ENCODE measurements at places on chromosomes 3 and 15.

DNA sequence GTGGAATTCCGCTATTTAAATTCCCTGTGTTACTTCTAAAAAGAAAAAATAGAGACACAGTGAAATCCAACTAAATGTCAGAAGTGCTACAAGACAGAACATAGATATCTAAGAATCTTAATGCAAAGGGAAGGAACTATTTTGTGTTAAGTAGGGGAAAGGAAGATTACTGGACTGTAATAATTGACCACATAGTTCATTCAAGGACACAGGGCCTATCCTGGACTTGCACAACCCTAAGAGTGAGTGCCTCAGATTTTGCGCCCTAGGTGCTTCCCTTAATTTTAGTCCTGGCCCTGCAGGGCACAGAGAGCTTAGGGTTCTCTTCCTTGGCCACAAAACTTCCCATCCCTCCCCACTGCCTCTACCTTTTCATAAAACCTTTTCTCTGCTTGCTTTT is 3.5 kb upstream of the IL20RB start:
- DNase-seq: no peak

DNA sequence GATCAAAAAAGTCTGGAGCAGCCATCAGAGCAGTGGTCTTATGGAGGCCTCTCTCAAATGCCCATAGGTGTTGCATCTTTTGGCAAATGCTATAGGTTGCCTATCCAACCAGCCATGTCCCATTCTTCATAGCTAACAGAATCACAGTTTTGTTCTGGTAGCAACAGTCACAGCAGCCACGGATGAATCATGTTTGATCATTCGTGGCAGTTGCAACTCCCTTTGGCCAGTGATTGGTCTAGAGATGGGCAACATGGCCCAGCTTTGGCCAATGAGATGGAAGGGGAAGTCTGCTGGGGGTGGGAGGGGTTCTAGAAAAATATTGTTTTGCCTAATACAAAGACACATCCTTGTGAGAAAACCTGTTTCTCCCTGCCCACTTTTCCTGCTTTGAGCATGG is 50.3 kb upstream of the PPP2R3A start:
- no peak for DNase-seq

DNA sequence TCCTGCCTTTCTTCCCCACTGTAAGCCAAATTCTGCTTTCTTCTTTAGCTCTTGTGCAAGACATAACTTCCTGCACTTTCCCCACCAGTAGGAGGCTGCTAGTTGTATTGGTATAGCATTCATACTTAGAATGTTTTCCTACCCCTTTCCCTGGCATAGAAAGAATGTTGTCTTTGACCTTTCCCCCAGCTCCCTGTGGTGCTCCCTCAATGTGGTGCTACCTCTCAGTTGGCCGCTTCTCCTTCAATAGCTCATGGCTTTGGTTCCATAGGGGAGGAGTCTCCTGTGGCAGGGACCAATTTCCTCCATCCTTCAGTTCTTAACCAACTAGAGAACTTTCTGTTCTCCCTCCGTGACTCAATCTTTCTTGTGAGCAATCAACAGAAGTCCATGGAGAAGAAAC is 67.5 kb upstream of the AKAP13 start:
- DNase-seq: no peak

- DNase-seq: peak; percentile 30
Observed at GRCh38 chr3:129934234-129935123, 40.0 kb upstream of the TRH start.

GRCh38 chr3:14145670-14146380 is 21.0 kb downstream of the TMEM43 start:
- DNase-seq: no peak

DNA sequence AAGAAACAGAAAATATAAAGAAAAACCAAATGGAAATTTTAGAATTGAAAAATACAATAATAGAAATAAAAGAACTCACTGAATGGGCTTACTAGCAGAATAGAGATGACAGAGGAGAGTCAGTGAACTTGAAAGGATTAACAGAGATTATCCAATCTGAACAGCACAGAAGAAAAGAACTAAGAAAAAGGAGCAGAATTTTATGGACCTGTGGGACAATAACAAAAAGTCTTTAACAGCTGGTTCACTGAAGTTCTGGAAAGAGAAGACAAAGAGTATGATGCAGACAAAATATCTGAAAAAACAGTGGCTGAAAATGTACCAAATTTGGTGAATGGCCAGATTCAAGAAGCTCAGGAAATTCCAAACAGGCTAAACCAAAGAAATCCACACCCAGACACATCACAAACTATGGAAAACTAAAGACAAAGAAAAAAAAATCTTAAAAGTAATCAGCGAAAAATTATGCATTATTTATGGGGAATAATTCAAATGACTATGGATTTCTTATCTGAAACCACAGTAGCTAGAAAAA is 9.7 kb upstream of the GNB5 start:
- DNase-seq: no peak

- DNase-seq: no peak
Observed at GRCh38 chr3:129599607-129600006, 6.9 kb downstream of the PLXND1 start.

DNA sequence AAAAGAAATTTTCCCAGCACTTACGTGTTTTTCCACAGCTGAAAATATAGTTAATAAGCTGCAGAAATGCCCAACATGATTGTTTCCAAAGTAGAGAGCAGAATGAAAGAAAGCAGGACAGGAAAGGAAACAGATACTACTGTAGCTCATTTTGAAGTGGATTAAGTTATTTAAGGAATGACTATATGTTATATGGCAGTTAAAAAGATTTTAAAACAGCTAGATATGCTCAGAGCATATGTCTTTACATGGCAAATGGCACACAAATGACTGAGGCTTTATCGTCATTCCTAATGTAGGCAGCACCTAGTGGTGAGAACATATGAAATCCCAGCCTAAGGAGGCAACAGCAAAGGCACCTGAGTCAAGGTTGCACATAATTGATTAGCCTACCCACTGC is 106.6 kb upstream of the SEMA6D start:
- no peak for DNase-seq

GRCh38 chr3:114056130-114057010 is at the start of the genes CCDC191 and QTRT2:
CCDC191 (minus strand) TSS chr3:114056526; CDS start chr3:114056466, 60 bp downstream.
QTRT2 (plus strand) TSS chr3:114056737; CDS start chr3:114065258, 8,521 bp downstream.
- peak; percentile 99 for DNase-seq

DNA sequence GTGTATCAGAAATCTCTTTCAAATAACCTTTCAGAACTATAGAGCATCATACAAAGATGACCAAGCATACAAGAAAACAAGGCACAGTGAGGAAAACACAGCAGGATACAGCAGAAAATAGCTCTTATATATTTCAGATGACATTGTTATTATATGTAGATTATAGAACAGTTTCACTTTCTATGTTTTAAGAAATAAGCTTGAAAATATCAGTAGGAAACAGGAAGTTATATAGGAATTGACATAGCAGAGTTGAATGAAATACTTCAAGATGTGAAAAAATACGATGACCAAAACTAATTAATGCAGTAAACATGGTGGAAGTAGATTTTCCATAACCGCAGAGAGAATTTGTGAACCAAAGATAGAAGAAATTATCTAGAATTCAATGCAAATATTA is 75.2 kb downstream of the LYSMD4 start:
- no peak for DNase-seq

DNA sequence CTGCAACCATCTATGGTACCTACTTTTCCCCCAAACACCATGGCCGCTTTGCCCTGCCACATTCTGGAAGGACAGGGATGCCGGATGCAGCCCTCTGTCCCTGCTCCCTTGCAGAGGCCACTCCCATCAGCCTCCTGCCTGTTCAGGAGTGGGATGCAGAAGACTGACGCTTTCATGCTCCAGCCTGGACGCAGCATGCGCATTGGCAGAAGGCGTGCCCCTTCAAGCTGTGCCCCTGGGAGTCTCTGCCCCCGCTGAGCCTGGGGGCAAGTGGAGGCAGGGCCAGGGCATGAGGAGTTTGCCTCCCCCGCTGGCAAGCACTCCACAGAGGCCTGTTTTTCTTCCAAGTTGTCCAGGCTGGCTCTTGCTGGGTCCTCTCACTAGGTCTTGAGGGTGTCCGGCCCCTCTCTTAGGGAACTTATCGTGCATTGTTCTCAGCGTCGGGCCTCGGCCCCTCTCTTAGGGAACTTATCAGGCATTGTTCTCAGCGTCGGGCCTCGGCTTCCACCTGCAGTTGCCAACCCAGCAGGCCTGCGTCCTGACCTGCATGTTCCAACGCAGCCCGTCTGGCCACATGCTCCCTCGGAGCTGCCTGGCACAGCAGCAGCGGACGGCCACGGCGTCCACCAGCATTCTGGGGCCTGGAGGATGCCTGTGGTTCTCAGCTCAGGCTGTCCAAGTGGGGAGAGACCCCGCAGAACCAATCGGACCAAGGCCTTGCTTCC is 14.6 kb upstream of the SNRPA1 start:
- no peak for DNase-seq

DNA sequence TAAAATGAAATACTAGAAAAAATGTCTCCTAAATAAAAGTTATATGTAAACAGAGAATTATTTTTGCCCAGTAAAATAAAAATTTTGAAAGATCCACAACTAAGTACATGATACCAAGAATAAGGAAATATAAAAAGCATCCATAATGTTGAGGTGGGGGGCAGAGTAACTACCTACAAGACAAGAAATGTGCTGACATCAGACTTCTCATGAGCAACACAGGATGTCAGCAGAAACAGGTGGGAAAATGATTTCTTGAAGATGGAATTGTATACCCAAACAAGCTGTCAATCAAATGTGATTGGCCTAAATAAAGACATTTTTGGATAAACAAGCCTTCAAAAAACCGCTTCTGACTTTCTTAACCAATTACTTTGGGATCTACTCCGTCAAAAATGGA is 143.9 kb upstream of the LIPC start:
- no peak for DNase-seq

GRCh38 chr3:163438760-163439159 is 1639.5 kb downstream of the SI start:
- no peak for DNase-seq

- no peak for DNase-seq
Observed at GRCh38 chr3:99856437-99857220, 39.0 kb downstream of the CMSS1 start.

- DNase-seq: no peak
Observed at GRCh38 chr3:195352895-195353488, 82.0 kb upstream of the XXYLT1 start.

DNA sequence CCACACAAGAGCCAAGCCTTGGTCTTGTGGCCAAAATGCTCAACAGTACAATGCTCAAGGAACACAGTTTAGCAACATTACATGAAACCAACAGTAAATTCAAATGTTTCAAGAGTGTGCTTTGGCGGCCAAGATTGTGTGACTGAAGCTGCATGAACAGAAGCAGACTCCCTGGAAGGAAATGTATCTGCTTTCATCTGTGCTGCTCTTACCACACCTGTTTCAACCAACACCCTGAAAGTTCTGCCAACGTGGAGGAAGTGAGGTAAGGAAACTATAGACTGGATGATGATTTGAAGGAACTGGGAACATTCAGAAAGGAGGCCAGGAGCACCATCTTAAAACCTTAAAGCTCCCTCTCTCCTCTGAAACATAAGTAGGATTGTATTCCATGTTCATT is 55.7 kb downstream of the MB21D2 start:
- no peak for DNase-seq

DNA sequence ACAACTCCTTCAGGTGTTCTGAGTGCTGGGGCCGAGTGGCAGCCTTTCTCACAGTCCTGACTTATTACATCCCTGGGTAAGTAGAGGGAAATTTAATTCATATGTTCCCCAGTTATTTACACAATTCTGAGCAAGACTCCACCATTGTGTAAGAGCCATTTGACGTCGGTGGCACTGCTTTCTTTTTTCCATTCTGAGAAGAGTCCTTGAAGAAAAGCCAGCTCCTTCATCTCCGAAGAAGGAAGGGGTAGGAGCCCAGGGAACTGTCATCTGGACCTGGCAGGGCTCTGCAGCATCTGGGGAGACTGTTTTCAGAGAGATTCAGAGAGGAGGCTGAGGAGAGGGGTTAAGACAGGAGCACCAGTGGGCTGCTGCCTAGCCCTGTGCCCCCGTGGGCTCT is 22.6 kb upstream of the MASP1 start:
- DNase-seq: no peak

- DNase-seq: no peak
Observed at GRCh38 chr3:72490688-72491435, 357.4 kb downstream of the SHQ1 start.

DNA sequence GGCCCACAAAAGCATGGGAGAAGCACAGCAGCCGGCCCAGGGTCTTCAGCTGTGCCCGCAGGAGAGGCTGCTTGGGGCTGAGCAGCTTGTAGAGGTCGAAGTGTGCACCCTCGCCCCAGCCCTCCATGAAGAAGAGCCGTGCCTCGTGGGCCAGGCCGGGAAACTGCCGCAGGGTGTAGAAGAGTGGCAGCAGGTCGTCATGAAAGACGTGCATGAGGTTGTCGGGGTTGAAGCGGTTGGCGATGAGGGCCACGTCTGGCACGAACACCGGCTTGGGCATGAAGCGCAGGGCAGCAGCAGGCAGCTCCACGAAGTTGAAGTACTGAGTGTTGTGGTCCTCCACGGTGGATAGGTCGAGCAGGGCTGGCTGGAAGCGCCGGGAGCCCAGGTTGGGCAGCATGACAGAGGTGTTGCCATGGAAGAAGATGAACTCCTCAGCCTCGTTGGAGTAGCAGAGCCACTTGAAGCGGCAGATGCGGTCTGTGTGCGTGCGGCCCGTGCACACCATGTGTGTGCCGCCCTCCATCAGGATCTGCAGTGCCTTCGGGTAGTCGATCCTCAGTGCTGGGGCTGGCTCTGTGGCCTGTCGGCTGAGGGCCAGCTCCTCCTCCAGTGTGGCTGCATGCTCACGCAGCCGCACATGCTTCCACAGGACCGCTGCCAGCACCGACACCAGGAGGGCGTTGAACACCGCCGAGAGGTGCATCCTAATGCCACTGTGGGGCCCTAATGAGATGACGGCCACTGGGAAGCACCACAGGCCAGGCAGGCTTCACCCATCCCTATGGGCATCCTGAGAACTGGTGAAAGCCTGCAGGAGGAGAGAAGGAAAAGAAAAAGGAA is 24.9 kb downstream of the POMGNT2 start:
- DNase-seq: no peak

DNA sequence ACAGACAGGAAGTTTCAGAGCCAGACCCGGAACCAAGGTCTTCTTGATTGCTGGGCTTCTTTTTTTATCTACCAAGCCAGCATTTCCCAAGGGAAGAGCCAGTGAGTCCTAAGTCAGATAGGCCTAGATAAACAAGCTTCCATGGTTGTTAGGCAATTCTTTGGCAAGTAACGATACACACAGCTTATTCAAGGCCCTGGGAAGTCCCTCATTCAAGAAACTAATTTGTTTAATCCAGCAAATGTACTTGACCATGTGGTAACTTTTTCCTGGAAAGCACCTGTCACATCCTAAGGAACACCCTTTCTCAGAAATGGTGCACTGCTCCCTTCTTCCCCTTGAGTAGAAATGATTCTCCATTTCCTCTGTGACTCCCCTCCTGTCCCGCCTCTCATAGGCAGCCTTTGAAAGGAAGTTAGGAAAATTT is 209.9 kb downstream of the ITPR1 start:
- DNase-seq: no peak

Measured in stimulated activated CD4-positive, alpha-beta T cell treated with anti-CD3 and anti-CD28 coated beads, Interleukin-15, amount 100 ng/mL, for 24 hours (primary cell).